ENCODE measurements at places on chromosomes 7 and 10.

DNA sequence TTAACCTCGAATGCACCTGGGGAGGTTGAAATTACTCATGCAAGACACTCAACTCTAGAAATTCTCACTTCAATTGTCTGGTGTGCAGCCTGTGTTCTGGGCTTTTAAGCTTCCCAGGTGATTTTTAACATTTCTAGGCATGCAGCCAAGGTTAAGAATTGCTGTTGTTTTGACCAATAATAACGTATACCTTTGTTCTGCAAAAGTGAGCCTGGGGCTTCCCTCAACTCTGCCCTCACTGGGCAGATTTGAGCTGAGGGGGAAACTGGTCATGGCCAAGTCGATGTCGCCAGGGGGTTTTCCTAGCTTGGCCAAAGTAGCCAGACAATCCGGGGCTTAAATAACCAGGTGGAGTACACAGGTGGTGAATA lies 568 bp downstream of the PRSS2 start:
- no peak for DNase-seq

DNA sequence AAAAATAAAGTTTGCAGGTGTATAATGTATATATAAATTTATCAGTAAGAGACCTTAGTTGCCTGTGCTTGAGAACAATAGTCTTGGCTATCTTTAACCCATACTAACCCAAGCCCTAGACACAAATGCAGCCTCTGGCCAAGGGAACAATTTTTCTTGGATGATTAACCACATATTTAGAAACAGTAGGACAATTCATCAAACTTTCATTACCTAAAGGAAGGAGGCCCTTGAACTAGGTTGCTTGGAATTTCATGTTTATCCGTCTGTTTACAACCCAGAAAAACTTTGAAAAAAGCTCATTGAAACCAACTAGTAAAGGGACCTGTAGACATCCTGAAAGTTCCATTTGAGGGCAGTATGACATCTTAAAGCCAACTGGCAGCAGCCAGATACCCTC lies 8.9 kb upstream of the ERLIN1 start:
- DNase-seq, result no peak

- no peak for DNase-seq
Observed at GRCh38 chr7:10211861-10212260, 761.8 kb upstream of the PHF14 start.

GRCh38 chr7:32519763-32520162 lies 24.5 kb downstream of the AVL9 start:
- DNase-seq, result no peak

GRCh38 chr7:5214641-5215040 lies 24.6 kb downstream of the WIPI2 start:
- no peak for DNase-seq

DNA sequence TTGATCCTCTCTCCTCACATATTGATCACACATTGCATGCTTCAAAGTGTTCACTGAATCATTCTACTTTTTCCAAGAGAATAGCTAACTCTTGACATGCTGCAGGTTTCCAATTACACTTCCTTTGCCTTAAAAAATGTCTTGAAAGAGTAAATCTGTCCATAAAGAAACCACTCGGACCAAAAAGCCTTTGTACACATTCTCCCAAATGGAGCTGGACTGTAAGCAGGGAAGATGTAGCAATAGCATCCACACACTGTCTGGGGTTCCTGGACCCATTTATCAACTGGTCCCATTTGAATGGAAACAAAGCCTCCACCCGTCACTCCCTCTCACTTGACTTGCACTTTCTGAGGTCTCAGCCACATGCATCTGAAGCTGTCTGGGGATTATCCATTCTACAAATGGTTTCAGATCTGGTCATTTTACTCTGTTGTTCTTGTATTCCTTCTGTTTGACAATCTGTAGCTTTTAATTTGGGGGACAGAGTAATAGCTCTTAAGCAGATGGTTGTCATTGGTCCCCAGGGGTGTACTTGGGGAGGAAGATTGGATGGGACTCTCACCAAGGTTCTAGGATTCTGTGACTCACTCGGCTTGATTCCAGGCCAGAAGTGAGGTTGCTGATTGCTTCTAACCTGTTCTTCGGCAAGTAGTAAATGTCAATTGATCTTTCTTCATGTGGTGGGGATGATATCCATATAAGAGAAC lies 203.5 kb downstream of the HIBADH start:
- no peak for DNase-seq

- DNase-seq, result no peak
Observed at GRCh38 chr7:112053737-112054069, 152.5 kb downstream of the DOCK4 start.

DNA sequence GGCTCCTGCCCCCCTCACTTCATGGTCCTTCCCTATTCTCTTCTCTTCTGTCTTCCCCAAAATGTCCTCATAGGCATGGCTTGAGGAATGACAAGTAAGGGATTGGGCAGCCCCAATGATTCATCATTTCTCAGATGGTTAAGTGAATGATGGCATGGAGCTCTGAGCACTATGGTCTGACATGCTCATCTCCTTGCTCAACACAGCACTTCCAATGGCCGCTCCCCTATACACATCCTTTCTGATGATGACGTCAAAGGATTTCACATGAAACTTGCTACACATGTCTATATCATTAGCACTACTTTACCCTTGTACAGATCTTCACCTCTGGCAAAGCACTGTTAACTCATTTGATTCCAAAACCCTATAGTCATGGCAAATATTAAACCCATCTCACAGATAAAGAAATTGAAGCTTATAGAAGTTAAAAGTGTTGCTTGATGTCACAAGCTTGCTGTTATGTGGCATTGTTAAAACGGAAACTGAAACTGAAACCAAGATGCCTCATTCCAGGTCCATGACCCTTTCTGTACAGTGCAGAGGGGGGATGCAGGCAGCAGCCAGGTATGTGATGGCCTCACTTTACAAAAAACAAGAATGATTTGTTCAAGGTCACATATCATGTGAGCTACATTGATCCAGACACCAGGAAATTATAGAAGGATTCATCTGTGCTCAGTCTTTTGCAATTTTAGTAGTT lies 90.0 kb upstream of the PLXNA4 start:
- DNase-seq, result peak; percentile 22

GRCh38 chr10:132519382-132520176 lies 18.0 kb upstream of the INPP5A start:
- DNase-seq, result no peak

GRCh38 chr10:66804962-66805361 lies 120.9 kb upstream of the LRRTM3 start:
- DNase-seq, result no peak

- no peak for DNase-seq
Observed at GRCh38 chr10:43128958-43129706, 9.1 kb upstream of the CSGALNACT2 start.

GRCh38 chr10:50855015-50855414 lies 30.4 kb downstream of the A1CF start:
- no peak for DNase-seq

DNA sequence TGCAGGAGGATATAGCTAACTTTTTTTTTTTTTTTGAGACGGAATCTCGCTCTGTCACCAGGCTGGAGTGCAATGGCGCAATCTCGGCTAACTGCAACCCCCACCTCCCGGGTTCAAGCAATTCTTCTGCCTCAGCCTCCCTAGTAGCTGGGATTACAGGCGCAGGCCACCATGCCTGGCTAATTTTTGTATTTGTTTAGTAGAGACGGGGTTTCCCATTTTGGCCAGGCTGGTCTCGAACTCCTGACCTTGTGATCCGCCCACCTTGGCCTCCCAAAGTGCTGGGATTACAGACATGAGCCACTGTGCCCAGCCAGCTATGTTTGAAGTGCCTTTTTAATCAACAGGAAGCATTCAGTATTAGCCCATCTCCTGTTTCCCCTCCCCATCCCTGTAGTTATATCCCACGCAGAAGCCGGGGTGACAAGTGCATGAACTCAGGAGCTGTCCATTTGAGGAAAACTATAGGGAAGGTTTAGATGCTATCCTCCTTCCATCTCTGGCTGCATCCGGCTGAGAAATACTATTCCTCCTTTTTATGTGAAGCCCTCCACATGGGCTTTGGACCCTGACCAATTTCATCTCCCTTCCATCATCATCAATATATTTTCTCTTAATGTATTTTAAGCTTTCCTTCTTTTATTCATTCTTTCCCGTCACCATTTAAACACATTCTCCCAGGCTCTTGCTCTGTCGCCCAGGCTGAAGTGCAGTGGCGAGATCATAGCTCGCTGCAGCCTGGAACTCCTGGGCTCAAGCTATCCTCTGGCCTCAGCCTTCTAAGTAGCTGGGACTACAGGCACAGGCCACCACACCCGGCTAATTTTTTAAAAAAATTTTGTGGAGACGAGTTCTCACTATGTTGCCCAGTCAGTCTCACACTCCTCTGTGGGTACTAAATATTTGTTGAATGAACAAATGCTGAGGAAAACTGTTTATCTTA lies 1.3 kb upstream of the POT1 start:
- no peak for DNase-seq

GRCh38 chr10:104300736-104301292 lies 31.8 kb downstream of the GSTO2 start:
- no peak for DNase-seq

DNA sequence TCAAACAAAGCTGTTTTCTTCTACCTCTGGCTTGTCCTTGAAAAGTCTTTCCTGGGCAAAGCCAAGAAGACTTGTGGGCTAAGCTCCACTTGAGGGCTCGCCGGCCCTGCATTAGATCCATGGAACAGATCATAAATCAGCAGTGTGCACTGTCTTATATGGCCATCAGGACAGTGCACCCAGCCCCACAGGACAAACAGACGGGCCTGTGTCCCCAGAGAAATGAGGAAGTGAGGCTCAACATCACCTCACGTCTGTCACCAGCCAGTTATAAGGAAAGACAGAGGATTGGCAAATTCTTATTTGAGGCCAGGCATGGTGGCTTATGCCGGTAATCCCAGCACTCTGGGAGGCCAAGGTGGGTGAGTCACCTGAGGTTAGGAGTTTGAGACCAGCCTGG lies 12.3 kb upstream of the IFT22 start:
- no peak for DNase-seq

GRCh38 chr7:129643550-129644170 lies 32.1 kb downstream of the NRF1 start:
- no peak for DNase-seq

DNA sequence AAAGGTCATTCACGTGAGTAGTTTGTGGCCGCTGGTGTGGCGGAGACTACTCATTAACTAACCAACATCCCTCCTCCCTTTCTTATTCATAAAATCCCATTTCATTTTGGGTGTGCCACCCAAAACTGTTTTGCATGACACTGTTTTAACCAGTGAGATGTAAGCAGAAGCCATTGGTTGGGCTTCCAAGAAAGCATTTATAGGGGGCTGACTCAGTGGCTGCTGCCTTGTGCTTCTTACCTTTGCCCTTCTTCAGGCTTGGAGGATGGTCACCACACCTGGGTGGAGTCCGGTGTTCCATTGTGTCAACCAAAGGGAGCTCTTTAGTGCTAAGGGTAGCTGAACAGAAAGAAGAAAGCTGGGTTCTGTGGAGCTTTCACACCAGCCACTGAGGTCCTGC lies 37.2 kb upstream of the EPC1 start:
- DNase-seq, result no peak

GRCh38 chr10:124632566-124632965 lies 111.6 kb downstream of the FAM53B start:
- DNase-seq, result no peak

Data from central memory CD4-positive, alpha-beta T cell (primary cell).